Osteocyte (in vitro differentiated cells): ENCODE measurements at places on chromosomes 6 and 20. TPM values are rescaled to one million over a fixed set of nuclear protein-coding genes. Genes with fewer than 3 reads are reported as not detected.

DNA sequence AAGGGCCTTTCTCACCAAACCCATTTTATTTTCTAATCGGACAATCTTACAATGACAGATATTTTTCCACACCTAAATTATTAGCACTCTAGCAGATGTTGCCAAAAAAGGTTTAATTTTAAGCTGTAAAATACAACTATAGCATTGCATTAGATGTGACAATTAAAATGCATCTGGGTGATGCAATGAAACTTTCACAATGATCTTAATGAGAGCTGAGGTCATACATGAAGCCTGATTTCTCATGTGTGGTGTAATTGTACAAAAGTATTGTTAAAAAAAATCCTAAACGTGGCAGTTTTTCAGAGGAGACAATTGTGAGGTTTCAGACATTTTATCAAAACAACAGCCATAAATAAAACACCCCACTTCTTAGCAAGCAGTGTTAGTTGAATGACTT lies 606.0 kb downstream of the HDGFL1 start:
- no peak for DNase-seq

DNA sequence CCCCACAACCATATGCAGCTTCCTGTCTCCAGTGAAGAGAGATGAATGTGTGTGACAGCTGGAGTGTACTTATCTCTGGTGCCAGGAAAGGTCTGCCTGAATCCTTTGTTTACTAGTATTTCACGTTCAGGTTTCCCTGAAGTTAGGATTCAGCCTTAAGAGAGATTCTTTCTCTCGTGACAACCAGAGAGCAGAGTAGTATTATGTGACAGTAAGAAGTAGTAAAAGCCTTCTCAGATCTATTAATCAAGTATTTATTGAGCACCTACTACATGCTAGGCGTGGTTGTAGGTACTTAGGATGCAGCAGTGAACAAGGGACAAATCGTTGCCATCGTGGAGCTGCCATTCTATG lies 949 bp downstream of the KIFC1 start:
- no peak for DNase-seq

DNA sequence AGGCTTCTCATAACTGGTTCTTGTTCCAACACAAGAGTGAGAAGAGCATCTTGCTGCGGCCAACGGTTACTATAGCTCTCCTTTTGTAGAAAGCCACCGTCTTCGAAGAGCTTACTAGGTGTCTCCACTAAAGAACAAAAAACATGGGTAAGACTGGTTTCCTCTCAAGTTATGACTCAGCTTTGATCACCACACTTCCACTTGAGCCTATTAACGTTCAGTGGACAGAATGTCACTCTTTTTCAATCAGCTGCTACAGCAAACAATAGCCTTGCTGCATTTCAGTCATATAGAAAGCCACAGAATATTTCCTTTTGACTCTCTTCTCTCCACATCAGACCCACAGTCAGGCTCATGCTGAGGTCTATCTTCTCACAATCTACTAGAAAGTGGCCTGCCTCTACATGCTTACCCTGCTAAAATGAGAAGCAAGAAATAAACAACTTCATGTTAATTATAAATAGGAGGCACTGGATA lies 243.5 kb upstream of the PREP start:
- DNase-seq = no peak

DNA sequence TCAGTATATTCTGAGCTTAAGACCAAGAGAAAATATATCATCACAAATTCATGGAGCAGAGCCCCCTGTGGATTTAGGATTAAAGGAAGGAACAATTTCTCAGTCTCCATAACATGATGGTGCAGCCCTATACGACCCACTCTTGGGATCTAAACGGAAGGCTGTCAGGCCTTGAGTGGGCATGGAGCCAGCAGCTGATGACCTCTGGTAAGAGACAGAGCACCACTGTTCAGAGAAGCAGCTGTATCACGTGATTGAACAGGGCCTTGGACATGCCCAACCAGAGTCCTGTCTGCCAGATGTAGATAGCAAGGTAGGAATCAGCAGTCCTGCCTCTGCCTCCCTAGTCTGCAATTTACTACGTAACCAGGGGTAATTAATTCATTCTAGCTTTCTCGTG lies 259.4 kb upstream of the POU3F2 start:
- no peak for DNase-seq

GRCh38 chr6:137709424-137710236 lies 157.4 kb upstream of the TNFAIP3 start:
- no peak for DNase-seq

Gene ANKEF1
- total RNA-seq = 0.30 and 0.65 TPM in 2 replicates

Gene CDH4
- 1.1 and 1.3 TPM in 2 replicates for total RNA-seq

GRCh38 chr6:110620065-110620464 lies 143.7 kb upstream of the SLC22A16 start:
- DNase-seq = no peak

GRCh38 chr20:8153281-8153908 lies 21.3 kb downstream of the PLCB1 start:
- DNase-seq = no peak

DNA sequence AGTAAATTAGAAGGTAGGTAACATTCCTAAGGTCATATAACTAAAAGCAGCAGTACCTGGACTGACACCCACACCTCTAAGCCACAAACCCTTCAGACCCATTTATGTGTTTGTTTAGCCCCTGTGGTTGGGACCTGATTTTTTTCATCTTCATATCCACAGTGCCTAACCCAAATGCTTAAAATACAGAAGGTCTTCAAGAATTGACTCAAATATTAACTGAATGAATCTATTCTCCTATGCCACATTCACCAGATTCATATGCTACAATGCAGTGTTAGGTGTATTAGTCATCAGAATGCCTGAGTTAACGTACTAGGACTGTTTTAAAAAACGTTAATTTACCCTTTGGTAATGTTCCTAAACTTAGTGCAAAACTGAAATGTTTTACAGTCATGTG lies 124.8 kb downstream of the AHI1 start:
- no peak for DNase-seq

DNA sequence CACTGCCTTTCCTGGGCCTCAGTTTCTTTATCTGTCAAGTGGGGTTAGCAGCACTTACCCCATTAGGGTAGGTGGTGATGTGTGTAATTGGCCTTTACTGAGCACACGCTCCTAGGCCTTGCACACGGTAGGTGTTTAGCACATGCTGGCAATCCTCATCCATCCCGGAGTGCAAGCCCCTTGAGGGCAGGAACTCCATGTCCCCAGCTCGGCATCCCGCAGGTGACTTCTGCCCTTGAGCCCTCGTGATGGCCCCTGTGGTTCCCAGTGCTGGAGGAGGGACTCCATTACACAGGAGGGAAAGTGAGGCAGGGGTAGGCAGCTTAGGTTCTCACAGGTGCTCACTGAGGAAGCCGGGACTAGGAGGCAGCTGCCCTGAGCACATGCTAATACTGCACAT lies 40.0 kb downstream of the MYH7B start:
- DNase-seq = no peak

DNA sequence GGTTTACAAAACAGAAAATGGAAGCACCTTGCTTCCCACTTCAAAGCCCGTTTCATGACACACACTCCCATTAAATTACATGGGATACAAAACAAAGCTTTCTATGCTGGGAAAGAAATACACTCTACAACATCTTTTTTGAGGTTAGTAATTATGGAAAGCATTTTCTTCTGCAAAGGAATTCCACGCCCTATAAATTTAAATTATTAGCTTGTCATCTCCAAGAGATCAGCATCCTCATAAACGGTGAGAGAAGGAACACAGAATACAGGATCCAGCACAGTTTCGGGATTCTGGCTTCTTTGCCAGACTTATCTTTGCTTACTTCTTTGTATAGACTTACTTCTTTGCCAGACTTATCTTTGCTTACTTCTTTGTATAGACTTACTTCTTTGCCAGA lies 1.3 kb upstream of the SMPDL3A start:
- DNase-seq = no peak

DNA sequence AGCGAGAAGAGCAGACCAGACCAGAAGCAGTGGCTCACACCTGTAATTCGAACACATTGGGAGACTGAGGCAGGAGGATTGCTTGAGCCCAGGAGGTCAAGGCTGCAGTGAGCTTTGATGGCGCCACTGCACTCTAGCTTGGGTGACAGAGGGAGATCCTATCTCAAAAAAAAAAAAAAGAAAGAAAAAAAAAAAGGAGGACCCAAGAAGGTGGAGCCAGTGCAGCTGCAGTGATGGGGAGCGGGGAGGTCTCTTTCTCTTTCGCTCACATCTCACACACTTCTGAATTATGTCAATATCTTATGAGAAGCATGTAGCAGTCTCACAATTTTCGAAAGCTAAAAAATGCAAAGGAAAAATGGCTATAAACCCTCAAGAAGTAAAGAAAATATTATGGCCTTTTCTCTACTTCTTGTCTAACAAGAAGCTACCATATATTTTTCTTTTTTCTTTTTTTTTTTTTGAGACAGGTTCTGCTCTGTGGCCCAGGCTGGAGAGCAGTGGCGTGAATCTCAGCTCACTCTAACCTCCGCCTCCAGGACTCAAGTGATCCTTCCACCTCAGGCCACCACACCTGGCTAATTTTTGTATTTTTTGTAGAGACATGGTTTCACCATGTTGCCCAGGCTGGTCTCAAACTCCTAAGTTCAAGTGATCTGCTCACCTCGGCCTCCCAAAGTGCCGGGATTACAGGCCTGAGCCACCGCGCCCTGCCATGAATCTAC lies 3.8 kb upstream of the SPO11 start:
- no peak for DNase-seq

Gene MEP1A
- not detected in 2 replicates for total RNA-seq

GRCh38 chr20:49969946-49970345 lies 12.8 kb upstream of the SNAI1 start:
- no peak for DNase-seq

Gene FAM184A
- total RNA-seq = 0.50 and 0.59 TPM in 2 replicates

GRCh38 chr20:4871486-4871885 lies 129.8 kb downstream of the SLC23A2 start:
- no peak for DNase-seq

Gene MCCD1
- total RNA-seq = not detected in 2 replicates

Gene RNF144B
- 14.7 and 15.0 TPM in 2 replicates for total RNA-seq

Gene EPB41L2
- total RNA-seq = 65.3 and 67.5 TPM in 2 replicates

DNA sequence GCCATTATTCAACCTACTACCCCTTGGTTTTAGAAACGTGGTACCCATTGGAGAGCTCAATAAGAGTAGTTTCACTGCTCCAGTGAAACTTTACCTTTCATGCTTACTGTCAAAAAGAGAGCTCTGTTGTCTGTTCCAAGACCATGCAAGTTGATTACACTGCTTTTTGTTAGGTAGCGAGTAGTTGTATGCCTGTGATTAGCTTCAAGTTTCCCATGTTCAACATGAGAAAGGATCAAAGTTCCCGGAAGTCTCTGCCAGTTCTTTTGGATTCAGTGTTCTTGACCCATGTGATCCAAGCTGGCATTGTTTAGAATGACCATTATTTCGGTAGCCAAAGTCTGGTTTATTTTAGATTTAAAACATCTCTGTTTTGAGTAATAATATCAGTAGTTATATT lies 107.1 kb downstream of the ZFAND3 start:
- no peak for DNase-seq

GRCh38 chr20:57205606-57206219 lies 60.7 kb downstream of the BMP7 start:
- DNase-seq = no peak

DNA sequence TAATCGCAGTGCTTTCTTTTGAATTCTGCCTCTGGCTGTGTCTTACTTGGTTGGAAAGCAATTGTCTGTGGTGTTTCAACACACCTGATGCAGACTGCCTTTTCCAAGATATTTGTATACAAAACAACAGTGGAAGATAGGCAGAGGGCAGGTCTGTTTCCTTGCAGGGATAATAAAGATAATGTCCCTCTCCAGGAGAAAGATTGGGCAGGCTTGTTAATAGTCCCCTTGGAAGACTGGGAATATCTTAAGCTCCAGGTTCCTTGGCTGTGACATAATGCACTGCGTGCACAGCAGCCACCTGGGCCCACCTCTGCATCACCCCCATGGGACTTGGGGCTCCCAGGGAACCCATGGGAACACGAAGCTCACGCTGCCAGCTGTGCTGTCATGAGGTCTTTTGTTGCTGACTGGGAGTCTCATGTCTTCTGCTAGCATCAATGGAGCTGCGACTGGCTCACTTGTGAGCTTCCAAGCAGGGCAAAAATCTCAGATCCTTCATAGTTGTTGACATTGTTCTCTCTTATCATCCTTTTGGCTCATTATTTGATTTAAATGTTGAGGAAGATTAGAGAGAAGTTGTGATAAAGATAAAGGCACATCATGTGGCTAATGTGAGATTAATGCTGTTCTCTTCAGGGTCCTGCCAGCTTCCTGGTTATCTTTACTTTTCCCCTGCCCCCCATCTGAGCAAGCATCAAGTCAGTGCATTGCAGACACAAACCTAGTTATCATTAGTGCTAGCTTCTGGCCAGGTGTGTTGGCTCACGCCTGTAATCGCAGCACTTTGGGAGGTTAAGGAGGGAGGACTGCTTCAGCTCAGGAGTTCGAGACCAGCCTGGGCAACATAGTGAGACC lies 107.1 kb upstream of the ASF1A start:
- no peak for DNase-seq

- DNase-seq = no peak
Observed at GRCh38 chr6:36733300-36733699, 35.7 kb downstream of the RAB44 start.

- peak; percentile 67 for DNase-seq
Observed at GRCh38 chr20:53606364-53606985, 12.8 kb upstream of the ZNF217 start.

- DNase-seq = no peak
Observed at GRCh38 chr6:62516291-62517141, 230.5 kb upstream of the KHDRBS2 start.

Gene BMP6
- total RNA-seq = not detected in 2 replicates
